Activated naive CD4-positive, alpha-beta T cell treated with anti-CD3 and anti-CD28 coated beads, Interleukin-2, amount 50 U/mL, for 16 hours (primary cell): ENCODE measurements at places on chromosomes 13 and 19.

DNA sequence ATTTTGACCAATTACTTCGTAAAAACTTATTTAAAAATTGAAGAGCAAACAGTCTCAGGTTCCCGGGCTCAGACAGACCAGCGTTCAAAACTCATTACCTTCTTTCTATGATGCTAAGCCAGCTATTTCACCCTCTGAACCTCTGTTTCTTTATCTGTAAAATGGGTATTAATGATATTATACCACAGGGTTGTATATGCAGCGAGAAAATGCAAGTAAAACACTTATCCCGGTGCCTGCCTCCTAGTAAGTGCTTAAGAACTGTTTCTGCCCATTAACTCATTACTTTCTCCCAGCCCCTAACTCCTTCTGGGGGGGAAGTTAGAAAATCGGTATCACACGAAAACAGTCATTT lies 410 bp upstream of the PAK4 start:
- DNase-seq: no peak

- DNase-seq: no peak
Measured at GRCh38 chr19:47379381-47379938, 30.3 kb downstream of the DHX34 start.

- DNase-seq: no peak
Measured at GRCh38 chr13:108220041-108220440, 1.8 kb downstream of the ABHD13 start.

DNA sequence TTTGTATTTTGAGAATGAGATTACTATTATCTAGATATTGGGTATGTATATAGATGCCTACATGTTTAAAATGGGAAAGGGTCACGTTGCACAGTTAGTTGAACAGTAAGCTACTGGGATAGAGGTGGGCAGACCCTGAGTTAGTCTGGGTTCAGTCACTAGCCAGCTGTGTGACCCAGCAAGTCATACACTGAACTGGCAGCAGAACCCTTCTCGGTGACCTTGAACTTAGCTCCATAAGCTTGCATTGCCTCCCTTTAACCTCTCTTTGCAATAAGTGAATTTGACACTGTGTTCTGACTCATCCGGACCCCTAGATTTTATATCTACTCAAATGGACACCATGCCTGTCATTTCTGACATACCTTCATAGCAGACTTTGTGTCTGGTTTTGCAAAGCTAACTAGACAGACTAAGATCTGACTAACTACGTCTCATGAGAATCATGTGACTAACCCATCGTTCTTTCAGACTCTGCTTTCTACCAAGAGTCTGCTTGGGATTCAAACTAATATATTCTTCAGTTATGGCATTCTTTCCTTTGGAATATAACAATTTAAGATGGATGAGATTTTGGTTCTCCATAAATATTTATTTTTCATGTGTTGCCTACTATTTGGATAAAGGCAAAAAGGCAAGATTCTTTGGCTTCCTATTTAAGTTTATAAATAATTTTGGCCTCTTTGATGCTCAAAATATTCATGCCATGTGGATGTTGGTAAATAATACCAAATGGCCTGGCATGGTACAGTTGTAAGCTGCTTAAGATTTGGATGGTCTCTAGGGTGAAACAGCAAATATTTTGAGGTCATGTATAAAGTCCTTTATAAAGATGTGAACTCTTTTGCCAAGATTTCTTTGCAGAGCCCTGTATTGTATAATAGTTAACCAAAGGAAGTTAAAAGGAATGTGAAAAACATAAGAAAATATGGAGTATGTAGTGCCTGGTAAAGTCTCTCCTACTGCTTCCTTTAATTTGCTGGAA lies 159.3 kb downstream of the ITGBL1 start:
- no peak for DNase-seq

DNA sequence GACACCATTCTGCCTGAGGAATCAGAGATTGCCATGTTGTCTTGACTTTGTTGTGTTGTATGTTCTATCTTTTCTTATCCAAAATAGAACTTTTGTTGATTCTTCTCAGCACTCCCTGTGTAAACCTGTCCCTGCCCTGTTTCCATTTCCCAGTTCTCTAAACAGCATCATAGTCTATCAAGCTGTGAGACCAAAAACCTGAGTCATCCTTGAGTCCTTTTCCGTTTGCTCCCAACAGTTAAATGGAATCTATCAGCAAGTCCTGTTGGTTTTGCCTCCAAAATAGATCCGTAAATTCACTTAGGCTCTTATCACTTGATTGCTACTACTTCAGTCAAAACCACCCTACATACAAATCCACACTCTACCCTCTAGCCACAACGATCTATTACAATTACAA lies 667.1 kb downstream of the PCDH9 start:
- no peak for DNase-seq

DNA sequence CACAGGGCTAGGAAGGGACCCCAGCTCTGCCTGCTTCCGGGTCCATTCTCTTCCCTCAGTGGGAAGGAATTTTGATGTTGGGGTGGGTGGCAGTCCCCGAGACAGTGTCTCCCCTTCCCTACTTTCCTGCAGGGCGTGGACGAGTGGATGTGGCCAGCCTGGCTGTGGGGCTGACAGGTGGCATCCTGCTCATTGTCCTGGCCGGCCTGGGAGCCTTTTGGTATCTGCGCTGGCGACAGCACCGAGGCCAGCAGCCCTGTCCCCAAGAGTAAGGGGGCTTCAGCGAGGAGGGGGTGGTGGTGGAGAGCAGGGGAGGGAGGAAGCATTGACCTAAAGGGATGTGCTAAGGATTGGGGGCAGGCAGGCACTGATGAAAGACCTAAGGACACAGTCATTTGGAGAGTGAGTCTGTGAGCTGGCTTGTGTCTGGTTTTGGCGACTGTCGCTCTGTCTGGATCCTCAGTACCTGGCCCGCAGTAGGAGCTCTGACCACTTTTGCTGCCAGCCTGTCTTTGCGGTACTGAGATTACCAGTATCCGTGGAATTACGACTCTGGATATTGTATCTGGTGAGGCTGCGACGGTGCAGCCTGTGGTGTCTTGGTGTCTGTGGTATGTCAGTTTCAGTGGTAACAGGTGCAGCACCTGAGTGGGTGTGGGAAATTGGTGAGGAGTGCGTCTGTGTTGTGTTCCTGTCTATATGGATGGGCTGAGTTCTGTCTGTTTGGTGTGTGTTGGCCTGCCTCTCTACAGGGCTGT lies 2.4 kb upstream of the PRR12 start:
- DNase-seq: peak; percentile 65

DNA sequence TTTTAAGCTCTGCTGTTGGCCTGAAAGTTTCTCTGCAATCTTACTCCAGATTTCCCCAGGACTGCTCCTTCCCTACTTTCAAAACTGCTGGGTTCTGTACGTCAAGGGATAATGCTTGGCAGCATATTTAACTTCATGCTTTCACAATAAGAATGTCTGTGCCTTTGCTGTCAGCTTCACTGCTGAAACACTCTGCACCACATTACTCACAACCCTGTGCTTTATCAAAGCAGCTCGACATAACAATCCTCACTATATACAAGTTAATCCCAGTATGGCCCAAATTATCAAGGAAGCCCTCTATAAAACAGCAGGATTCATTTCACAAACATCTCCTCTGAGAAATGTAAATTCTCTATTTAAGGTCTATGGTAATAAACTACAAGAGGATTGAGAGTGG lies 17.5 kb downstream of the LATS2 start:
- DNase-seq: no peak

DNA sequence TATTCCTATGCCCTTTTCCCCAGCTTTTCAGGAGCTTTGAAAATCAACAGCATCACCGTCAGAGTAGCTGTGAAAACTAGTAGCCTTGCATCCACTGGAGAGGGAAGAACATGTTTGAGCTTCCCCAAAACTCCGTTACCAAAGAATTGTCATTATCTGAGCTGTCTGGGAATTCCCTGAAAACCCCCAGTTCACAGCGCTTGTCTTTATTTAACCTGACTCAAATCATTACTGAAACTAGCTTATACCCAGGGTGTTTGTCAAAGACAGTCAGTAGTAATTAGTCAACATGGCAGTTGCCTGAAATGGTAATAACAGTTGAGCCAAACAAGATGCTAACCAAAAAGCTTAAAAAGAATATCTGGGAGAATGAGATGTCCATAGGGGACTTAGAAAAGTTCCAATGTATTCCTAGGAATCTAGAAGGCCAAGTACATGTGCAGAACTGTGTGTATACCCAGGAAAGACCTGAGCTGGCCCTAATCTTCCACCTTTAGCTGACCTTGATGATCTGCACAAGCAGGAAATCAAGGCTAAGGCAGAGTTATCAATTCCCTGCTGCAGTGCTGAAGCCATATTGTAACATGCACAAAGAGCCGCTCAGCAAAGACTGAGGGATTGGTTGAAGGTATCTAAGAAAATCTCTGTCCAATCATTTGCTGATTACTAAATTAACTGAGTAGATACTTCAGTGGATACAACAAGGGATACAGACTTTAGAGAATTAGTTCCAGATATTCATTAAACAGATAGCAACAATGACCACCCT lies 130.8 kb downstream of the KL start:
- DNase-seq: no peak

DNA sequence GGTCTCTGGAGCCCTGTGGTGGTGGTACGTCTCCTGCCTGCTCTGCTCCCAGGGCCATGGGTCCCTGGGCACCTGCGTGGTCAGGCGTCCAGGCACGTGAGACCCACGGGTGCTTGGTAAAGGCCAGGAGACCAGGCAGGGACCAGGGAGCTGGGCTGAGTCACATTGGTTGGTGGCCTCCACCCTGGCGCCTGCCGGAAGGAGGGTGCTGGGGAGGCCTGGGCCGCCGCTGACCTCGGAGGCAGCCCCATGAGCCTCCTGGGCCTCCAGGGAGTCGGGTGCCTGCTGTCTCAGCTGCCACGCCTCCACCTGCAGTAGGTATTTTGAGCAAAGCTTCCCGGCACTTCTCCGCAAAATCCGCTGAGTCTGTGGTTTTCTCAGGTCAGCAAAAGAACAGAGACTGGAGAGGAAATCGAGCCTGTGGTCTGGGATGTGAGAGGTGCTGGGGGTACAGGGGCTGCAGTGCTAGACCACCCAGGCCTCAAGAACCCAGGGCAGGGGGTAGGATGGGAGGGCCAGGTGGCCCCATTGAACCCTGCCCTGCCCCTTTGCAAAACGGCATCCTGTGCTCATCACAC lies 3.6 kb upstream of the PLK5 start:
- DNase-seq: no peak

- DNase-seq: peak; percentile 37
Measured at GRCh38 chr13:99859178-99860177, 112.1 kb downstream of the ZIC5 start.

- DNase-seq: no peak
Measured at GRCh38 chr19:12759686-12760085, 8.1 kb downstream of the BEST2 start.

- no peak for DNase-seq
Measured at GRCh38 chr19:5681391-5682106, 722 bp downstream of the HSD11B1L start.

- no peak for DNase-seq
Measured at GRCh38 chr13:42478531-42479156, 95.3 kb upstream of the TNFSF11 start.

- DNase-seq: no peak
Measured at GRCh38 chr13:95623141-95623540, 21.4 kb downstream of the DZIP1 start.

DNA sequence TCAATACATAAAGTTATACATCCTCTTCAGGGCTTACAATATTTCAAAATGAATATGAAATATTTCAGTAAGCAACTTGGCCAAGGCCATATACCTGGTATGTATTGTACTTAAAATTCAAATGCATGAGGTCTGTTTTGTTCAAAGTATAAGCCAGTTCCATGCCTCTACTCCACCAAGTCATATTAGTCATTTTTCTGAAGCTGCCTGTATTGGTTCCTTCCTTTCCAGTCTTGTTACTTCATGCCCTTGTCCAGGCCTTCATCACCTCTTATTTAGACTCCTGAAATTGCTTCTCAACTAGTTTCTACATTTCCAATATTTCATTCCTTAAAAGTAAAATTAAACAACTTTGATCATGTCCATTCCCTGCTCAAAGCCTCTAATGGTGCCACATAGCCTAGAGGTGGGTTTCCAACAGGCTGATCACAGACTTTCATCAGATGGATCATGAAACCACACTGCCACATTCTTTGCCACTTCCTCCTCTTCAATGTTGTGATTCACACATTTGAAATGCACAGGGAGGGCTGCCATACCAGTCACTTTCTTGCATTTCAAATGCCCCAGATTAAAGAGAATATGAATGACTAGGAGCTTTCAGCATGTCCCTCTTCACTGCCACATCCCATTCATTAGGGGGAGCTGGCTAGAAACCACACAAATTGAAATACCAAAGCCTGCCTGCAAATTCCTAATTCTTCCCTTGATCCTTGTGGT lies 424.1 kb upstream of the DACH1 start:
- DNase-seq: no peak

GRCh38 chr13:60584976-60585375 lies 188.0 kb downstream of the TDRD3 start:
- DNase-seq: no peak

DNA sequence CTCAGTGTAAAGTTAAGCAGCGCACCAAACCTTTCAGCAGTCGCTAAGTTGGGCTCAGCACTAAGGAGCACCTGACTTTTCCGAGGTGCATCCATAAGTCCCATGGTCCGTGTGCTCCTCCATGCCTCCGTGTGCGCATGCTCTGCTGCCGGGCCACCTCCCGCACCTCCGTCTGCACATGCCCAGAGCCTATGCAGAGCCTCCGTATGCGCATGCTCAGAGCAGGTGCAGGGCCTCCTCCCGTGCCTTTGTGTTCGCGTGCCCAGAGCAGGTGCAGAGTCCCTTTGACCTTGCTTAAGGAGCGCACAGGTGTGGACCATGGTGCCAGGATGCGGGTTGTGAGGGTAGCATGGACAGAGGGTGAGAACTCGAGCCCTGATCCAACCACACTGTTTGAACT lies 46.0 kb downstream of the ATP11A start:
- DNase-seq: no peak

- no peak for DNase-seq
Measured at GRCh38 chr19:35478794-35479677, 11.2 kb downstream of the KRTDAP start.

GRCh38 chr19:30795727-30796126 lies 423.5 kb downstream of the ZNF536 start:
- DNase-seq: no peak

DNA sequence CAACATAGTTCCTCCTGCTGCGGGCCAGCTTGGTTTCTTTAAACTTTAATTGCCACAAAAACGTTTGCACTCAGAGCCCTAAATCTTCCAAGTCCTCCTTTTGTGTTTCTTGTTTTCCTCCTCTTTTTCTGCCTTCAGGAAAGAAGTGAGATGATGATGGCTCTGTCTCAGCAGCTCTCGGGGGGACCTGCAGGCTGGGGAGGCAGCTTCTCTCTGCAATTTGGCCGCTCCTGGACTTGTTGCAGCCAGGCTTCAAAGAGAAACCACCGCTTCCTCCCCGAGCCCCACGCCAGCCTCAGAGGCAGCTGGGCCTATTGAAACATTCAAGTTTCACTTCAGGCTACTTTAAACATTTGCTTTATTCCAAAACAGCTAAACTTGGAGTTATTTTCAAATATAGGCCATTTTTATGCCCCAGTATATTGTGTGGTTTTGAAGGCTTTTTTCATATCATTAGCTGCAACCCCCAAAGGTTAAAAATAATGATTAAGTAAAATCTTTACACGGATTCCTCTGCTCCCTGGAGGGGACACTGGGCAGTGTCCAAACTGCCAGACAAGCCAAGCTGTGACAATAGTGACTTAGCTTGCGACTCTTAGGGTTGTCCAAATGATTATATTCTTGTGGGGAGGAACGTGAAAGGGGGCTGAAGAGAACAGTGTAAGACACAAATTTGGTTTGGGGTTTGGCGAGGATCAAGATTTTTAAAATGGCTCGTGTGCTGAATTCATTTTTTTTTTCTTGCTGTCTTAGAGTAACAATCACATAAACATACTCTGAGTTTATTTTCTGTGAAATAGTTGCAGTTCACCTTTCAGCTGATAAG lies 330.8 kb downstream of the DLEU7 start:
- DNase-seq: no peak

GRCh38 chr19:13920940-13921747 lies 15.1 kb downstream of the CC2D1A start:
- DNase-seq: no peak
